ENCODE measurements at places on chromosomes 7 and 10.

DNA sequence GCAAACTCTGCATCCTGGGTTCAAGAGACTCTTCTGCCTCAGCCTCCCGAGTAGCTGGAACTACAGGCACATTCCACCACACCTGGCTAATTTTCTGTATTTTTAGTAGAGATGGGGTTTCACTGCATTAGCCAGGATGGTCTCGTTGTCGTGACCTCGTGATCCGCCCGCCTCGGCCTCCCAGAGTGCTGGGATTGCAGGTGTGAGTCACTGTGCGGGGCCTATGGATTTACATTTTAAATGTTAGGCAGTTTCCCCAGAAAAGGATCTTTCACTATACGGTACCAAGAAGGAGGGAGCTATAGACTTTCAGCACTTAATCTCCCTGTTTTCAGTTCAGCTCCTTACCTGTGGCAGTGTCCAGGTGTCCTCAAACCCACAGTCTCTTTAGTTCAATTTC lies 50.8 kb downstream of the SIRT1 start:
- no peak for DNase-seq

DNA sequence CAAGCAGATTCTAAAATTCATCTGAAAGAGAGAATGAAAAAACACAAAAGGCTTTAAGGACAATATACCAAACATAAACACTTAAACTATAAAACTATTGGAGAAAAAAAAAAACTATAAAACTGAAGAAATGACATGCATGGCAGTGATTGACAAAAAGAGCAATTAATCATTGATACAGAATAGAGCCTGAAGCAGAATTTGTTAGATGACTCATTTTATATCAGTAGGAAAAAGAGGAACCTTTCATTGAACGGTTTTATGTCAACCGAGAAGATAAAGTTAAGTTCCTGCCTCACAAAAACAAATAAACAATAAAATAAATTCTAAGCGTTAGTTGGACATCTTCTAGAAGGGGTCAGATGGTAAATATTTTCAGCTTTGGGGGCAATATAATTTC lies 23.3 kb downstream of the NPY start:
- DNase-seq: no peak

- no peak for DNase-seq
Measured at GRCh38 chr7:96076350-96076707, 245.6 kb downstream of the SLC25A13 start.

- no peak for DNase-seq
Measured at GRCh38 chr7:41058986-41059741, 643.7 kb downstream of the INHBA start.

DNA sequence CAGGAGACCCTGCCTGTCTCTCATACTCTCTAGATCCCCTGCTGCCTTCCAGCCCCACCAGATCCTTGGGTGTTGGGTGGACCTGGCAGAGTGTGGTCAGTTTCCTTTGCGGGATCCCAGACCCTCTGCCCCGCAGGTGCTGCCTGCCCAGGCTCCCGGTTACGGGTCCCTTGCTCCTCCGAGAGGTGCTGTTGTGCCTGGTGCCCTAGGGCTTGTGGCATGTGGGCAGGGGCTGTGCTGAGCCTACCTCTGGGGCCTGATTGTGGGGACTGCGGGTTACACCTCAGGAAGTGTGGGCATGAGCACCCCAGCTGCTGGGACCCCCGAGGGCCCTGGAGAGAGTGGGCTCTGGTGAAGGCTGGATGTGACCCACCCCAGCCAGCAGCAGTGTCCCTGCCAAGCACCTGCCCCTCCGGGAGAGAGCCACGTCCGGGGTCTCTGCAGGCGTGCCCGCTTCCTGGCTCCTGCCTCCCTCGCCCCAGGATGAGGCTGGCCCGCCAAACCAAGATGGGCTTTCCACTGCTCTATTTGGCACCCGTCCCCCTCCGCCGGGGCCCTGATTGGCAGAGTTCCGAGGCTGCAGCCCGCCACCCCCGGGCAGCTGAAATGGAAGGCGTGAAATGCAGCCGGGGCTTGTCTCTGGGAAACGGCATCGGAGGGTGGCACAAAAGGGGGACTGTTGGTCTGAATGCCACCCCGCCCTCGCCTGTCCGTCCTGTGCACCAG lies 17.0 kb downstream of the CLIP2 start:
- no peak for DNase-seq

DNA sequence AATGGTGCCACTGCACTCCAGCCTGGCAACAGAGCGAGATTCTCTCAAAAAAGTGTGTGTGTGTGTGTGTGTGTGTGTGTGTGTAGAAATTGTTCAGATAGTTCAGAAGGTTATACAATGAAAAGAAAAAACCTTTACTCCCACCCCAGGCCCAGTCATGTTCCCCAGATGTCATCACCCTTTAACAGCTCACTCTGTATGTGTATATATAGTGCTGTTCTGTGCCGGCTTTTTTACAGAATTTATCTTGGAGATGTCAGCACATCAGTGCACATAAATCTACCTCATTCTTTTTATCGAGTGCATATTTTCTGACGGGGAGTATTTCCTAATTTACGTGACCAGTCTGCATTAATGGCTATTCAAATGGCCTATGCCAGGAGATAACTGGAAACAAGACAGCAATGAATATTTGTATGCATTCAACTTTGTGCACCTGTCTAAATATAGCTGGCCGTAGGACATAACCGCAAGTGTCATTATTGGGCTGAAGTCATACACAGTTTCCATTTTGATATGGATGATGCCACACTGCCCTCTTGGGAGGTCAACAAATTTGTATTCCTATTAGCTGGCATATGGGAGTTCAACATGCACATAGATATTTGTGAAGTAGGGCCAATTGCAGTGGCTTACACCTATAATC lies 11.7 kb downstream of the NIPSNAP2 start:
- DNase-seq: no peak

GRCh38 chr7:22196429-22196828 lies 160.5 kb downstream of the RAPGEF5 start:
- DNase-seq: no peak

GRCh38 chr10:43348511-43349312 lies 22.7 kb upstream of the FXYD4 start:
- DNase-seq: peak; percentile 81

DNA sequence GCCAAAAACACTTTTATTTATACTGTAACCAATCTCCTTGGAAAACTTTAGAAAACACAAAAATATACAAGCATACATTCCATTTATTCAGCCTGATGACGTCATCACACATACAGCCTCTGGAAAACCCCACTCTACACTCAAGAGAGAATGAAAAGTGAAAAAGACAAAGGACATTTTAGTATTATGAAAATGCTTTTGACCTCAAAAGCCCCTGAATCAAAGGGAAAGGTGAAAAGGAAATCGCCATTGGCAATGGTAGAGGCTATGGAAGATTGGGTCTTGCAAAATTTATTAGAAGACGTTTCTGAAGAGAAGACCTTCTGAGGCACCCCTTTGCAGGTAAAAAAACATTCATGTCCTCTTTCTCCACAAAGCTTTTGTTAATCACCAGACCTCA lies 82.9 kb upstream of the STRIP2 start:
- DNase-seq: no peak

GRCh38 chr7:19116121-19117090 lies 1.0 kb downstream of the TWIST1 start:
- DNase-seq: no peak
